ENCODE measurements at places on chromosomes 6 and 20.
A peak's percentile ranks its signal among the peaks of the same experiment; 100 is the strongest.

DNA sequence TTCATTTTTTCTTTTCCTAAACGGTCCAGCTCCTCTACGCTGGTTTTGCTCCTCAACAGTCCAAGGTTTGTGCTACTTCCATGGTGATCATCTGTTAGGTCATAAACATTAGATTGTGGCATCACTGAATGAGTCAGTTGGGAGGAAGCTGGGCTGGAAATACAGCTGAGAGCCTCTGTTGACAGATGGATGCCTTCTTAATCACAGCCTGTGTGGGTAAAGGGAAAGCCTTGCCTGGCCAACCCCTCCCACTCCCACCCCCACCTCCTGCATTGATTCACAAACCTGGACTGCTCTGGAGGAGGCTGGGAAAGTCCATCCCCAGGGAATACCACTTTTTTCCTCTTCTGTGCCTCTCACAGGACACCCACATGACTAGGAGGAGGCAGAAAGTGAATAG, 180.6 kb upstream of the CCN2 start:
- no peak for DNase-seq

GRCh38 chr6:8549074-8549790, 113.9 kb upstream of the SLC35B3 start:
- no peak for DNase-seq

- no peak for DNase-seq
Observed at GRCh38 chr6:111709615-111710398, 104.1 kb upstream of the TRAF3IP2 start.

GRCh38 chr6:166318227-166318626, 10.0 kb upstream of the PRR18 start:
- DNase-seq, result no peak

DNA sequence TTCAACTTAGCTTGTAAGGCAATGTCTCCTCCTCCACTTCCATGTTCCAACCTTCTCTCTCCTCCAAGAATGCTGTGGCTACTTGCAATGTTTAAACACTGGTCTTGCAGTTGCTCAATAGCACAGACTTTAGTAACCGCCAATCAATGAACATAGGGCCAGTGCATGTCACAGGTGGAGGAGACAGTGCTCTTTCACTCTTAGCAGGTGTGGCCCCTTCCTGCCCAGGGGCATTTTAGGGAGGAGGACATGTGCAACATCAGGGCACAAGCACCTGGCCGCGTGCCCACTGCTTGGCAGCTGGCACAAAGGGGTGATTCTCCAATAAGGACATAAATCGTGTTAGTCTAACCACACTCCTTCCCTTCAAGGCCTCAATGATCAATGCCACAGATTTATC, 41.3 kb downstream of the ADGRF1 start:
- DNase-seq, result no peak

GRCh38 chr6:4948781-4949450, 54.9 kb downstream of the RPP40 start:
- DNase-seq, result no peak

DNA sequence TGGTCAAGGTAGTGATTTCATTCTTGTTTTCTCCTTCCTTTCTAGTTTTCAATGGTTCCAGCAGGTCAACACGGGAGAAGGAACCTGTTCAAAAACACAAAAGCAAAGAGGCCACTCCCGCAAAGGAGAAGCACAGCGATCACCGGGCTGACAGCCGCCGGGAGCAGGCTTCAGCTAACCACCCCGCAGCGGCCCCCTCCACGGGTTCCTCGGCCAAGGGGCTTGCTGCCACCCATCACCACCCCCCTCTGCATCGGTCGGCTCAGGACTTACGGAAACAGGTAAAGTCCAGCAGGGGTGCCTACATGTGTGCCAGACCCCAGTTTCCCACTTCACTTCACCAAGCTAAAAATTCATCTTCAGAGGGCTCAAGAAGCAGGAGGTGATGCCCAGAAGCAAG, 175.6 kb downstream of the DTNBP1 start:
- DNase-seq, result no peak

DNA sequence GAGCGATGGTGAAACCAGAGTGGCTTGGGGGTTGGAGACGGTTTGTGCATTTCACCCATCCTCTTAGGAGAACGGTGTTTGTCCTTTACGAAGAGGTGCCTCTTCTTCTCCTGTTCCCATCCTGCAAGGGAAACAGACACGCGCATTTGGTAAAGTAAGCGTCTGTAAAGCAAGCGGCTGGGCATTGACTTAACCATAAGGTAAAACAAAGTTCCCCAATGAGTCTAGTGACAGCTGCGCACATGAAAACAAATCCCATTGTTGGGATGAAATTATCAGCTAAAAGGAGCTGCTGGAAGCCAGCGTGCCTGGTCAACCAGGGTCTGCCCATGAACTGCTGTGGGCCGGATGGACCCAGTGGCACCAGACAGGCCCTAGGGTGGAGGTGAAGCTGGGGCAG, 5.8 kb downstream of the BHLHE23 start:
- DNase-seq, result no peak

DNA sequence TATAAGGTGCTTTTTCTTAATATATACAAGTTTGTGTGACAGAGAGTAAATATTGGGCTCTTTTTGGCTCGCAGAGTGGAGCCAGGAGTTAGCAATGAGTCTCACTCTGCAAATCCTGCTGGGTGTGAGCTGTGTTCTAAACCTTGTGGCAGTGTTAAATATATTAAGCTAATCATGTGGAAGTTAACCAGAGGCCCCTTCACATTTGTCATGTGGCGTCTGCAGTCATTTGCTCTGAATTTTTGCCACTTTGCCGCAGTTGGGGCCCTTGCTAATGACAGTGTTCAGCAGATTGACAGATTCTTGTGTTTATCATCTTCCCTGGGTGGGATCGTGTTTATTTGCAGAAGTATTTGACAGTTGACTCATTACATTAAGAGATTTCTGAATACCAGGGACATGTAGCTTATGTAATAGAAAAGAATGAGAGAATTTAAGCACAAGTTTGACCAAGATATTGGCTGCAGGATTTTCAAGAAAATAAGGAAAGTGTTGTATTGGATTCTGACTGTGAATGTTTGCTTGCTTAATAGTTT, 37.9 kb downstream of the SPATA2 start:
- DNase-seq, result no peak

DNA sequence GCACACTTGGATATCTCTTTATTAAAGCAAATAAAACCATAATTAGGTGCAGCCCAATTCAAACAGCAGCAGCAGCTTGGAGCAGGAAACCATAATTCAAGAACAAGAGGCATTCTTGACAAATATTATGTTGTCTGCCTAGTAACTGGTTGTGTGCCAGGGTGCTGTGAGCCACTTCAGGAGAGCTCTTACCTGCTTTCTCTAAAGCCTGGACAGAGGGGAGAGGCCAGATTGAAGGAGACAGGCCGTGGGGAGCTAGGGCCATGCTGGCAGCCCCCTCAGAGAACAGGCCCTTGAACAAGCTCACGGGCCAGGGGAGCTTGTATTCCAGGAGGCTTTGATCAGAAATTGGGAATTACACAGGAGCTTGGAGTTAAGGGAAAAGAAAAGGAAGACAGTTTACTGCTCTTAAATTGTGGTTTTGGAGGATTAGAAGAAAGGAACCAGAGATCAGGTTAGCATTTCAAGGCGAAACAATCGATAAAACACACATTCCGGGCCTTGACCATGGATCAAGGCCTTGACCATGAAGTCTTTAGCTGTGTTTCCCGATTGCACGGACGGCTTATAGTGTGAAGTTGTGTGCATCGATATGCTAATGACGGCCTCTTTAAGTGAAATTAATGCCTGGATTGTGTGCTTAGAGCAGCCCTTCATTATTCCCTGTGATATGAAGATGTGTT, 69.8 kb upstream of the NKX2-2 start:
- no peak for DNase-seq

DNA sequence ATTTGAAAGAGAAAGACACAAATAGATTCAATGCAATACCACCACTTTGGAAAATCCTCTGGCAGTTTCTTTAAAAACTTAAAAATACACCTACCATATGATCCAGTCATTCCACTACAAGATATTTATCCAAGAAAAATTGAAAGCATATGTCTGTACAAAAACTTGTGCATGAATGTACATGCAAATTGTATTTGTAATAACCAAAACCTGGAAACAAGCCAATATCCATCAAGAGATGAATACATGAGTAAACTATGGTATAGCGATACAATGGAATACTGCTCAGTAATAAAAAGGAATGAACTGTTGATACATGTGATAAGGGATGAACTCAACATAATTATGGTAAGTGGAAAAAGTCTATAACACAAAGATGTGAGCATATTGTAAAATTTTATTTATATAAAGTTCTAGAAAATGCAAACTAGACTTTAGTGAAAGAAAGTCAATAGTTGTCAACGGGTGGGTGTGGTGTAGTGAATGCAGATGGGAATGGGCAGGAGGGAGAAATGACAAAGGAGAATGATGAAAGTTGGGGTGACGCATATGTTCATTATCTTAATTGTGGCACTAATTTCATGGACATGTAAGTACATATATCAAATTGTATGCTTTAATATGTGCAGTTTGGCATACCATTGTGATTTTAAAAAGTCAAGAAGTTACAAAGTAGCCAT, 347.5 kb downstream of the SAMD5 start:
- no peak for DNase-seq

DNA sequence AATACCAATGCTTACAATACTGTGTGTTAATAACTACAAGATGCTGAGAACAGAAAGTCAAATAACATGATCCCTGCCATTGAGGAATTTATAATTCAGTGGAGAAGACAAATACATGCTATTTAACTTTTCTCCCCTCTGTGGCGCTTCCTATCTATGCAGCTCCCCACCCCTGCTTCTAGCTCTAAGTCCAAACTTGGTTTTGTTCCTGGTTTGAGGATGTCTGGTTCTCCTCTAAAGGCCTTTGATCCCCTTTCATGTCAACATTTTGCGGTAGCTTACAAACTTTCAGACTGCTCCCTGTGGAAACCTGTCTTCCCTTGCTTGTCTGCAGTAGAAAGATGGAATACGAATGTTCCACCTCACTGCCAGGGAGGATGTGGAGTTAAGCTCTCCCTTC, 18.4 kb upstream of the REPS1 start:
- DNase-seq, result no peak

GRCh38 chr6:129555206-129555832, 154.7 kb downstream of the ARHGAP18 start:
- DNase-seq, result no peak

DNA sequence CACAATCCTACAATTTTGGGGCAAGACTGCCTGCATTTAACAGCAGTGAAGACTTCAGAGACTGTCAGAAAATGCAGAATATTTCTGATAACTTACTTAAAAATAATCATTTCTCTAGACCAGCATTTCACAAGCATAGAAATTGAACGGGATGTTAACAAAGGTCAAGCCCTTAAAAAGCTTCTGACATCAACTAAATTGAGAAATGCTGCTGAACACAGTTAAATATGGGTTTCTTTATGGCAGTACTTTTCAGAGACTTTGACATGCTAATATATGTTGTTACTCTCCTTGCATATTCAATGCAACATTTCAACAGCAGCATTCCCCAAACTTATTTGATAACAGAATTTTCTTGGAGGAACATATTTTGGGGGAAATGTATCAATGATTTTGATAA, 84.5 kb downstream of the KIF13A start:
- no peak for DNase-seq

GRCh38 chr6:159890201-159890600, 587 bp upstream of the MAS1 start:
- DNase-seq, result no peak

DNA sequence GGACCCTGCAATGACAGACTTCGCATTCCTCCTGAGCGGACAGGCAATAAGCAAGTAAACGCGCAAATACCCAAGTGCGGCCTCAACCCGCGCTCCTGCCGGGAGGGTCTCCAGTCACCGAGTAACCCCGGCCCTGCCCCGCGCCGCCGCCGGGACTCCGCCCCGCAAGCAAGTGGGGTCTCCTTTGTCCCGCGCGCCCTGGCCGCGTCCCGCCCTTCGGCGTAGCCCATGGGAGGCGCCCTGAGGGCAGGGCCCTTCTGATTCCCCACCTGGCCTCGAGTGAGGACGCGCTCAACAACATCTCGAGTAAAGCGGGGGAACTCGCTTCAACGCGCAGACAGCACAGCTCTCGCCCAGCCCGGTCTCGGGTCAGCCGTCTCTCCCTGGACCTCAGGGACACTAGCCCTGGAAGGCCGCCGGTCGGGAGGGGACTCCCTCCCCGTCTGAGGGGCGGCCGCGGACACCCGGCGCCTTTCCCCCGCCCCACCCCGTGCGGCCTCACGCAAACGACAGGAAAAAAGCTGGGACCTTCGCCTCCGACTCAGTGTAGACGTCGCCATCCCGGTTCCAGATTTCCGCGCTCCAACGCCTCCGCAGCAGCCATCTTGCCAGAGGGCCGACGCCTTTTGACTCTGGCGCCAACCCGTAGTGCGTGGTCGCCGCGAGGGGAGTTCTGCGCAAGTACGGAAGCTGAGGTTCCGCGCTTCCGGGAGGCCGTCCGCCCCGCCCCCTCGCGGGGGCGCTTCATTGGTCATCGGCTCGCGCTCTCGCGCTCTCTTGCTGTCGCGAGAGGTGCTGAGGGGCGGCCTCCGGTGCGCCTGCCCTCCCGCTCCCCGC, 461 bp upstream of the GID8 start:
- DNase-seq, result peak; percentile 94

GRCh38 chr6:151141685-151142084, 98.1 kb upstream of the AKAP12 start:
- DNase-seq, result no peak

GRCh38 chr20:9506280-9506821, 8.0 kb upstream of the LAMP5 start:
- DNase-seq, result no peak

Data from stimulated activated CD8-positive, alpha-beta memory T cell treated with anti-CD3 and anti-CD28 coated beads, Interleukin-4, amount 100 ng/mL, for 4 hours (primary cell).